ENCODE measurements at places on chromosomes 1 and 21.

- no peak for DNase-seq
Observed at GRCh38 chr21:37899146-37899545, 17.1 kb downstream of the KCNJ6 start.

GRCh38 chr1:230268371-230269170 lies 157.6 kb downstream of the PGBD5 start:
- no peak for DNase-seq

- DNase-seq, result no peak
Observed at GRCh38 chr1:113456967-113457366, 66.7 kb downstream of the MAGI3 start.

DNA sequence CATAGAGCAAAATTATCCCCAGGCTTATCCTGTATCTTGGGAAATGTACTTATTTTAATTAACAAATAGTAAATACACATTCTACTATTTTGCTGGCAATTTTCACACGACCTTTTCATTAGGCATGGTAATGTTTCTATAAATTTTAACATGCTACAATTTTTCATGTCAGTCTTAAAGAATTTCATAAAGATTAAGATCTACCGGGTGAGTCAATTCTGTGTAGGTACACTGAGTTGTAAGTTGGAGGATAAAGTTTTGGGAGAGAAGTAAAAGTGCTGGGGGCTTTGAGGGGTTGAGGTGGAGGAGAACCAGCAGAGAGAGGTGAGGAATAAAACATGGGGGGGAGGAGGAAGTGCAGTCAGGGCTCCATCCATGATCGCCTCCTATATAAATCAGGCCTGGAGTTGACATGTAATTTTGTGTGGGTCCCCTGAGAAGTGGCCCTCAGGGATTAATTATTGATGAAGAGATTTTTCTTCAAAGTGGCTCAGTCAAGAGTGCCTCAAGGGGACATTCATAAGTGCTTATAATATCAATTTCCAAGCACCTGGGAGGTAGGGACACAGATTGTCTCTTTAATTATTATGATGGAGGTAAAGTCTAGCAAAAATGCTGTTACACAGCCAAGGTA lies 7.2 kb downstream of the DPYD start:
- no peak for DNase-seq

GRCh38 chr1:84859866-84860265 lies 33.1 kb downstream of the LPAR3 start:
- no peak for DNase-seq

DNA sequence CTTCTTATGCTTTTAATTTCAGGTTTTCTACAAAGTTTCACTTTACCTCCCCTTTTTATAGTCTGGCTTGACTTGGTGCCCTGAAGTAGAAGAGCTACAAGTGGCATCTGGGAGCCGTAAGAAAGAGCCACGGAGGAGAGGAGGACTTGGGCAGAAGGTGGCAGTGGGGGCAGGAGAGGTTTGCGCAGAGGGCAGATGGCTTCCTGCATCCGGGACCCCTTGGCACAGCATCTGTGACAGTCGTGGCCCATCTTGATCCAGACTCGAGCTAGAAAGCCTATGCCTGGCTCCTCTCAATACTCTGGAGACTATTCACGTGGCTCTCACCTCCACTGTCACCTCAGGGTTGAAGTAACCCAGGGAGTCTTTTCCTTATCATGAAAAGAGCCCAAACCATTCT lies 169.1 kb downstream of the DYRK1A start:
- no peak for DNase-seq

DNA sequence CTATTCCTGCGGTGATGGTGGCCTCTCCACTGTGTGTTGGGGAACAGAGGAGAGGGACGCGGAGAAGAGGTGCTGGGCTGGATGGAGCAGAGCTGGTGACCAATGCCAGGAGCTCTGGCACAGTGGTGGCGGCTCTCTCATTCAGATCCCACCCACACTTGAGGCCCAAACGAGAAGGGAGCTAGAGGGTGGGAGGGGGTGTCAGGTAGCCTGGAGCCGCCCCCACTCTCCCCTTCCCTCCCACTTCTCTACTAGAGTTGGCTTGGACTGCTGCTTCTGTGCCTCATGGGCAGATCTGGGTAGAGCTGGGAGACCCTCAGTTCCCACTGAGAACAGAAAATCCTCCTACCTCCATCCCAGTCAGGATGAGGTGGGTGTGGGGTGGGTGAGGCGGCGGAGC lies 3.5 kb downstream of the TTC39A start:
- no peak for DNase-seq

GRCh38 chr1:77348549-77348948 lies 66.7 kb downstream of the AK5 start:
- no peak for DNase-seq

- DNase-seq, result peak; percentile 41
Observed at GRCh38 chr1:45306319-45306718, 20.4 kb upstream of the HPDL start.

- DNase-seq, result no peak
Observed at GRCh38 chr1:75901371-75901770, 30.8 kb downstream of the ASB17 start.

DNA sequence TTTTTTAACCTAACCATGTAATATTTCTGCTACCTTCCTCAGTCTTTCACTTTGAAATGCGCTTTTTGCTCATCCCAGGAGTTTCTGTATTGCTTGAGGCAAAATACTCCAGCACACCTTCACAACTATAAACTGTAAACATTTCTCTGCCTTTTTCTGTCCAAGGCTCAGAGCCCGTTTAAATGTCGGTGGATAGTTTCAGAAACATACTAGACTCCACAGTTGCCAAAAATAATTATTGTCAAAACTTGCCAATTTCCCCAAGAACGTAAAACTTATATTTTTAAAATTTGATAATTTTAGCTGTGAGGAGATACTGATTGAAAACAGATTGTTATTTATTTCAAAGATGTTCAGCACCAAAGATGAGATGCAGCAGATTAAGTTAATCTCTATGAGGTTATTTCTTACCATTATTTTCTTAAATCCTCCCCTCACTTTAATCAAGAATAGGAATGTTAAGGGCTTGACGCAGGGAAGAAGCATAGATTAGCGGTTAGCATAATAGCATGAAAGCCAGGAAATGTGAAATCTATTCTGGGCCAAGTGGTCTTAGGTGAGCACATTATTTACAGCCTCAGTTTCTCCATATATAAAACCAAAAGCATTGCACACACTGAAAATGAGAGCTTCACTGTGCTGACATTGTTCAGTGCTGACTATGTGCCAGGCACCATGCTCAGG lies 91.5 kb upstream of the ESRRG start:
- no peak for DNase-seq

DNA sequence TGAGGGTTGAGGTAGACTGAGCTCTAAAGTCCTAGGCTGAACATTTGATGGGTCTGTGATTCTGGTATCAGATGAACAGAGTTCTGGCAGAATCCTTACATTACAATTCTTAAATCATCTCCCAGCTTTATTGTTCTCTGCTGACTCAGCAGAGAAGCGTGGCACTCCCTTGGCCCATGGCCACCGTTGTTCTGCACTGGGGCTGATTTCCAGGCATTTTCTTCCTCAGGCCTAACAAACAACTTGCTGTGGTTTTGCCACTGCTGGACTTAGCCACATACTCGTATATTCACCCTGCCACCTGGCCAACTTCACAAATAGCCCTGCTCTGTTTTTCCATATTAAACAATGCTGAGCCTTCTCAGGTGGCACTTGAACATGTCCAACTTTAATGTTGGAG lies 223.2 kb downstream of the TNR start:
- no peak for DNase-seq

DNA sequence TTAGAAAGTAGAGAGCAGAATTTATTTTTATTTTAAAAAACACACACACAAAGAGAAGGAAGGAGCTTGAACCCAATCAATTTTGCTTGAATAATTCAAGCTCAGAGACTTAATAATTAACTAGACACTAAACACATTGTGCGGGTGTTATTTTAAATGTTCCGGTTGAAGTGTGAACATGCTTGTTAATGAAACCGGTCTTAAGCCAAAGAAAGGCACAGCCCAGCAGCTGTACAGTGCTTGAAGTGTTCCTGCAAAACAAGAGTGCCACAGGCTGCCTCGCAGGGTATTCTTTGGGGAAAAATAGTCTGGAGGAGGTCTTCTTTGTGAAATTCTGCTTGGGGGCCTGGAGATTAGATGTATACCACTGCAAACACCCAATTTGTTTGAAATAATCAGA lies 2.2 kb upstream of the CDC42BPA start:
- no peak for DNase-seq

GRCh38 chr21:17466166-17466565 lies 46.7 kb upstream of the CXADR start:
- no peak for DNase-seq

- no peak for DNase-seq
Observed at GRCh38 chr21:32626621-32627196, 14.5 kb upstream of the CFAP298 start.

Data from stimulated activated naive B cell treated with anti-CD40 and anti-IgM and Interleukin-4, amounts not matched to agents 10 μg/mL and 1 μg/mL and 100 μg/mL, for 72 hours (primary cell).